ENCODE measurements at places on chromosomes 13 and 19.

DNA sequence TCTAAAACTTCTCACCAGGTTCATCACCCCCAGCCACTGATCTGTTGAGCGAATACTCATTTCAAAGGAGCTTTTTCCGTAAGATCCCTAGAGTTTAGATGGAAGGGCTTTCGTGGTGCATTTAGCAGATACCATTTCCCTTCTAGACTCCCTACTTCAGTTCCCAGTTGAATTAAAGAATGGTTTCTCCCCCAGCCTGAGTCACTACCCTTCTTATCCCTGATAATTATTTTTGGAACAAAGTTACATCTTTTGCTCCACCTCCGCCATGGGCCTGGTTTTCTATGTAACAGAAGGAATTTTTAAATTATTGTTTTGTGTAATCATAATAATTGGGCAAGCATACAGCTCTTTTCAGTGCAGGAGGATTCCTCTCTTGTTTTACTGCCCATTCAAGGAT is 22.0 kb downstream of the USPL1 start:
- no peaks in the 10 kb centered on the region for H3K4me1 ChIP-seq
- no peak overlapping the region for H3K4me3 ChIP-seq
- no peak overlapping the region for H3K27ac ChIP-seq
- no peaks in the 10 kb centered on the region for H3K36me3 ChIP-seq

GRCh38 chr13:74871369-74872070 is 610.4 kb downstream of the TBC1D4 start:
- no peak overlapping the region for H3K4me3 ChIP-seq
- H3K36me3 ChIP-seq: no peaks in the 10 kb centered on the region
- no peaks in the 10 kb centered on the region for H3K4me1 ChIP-seq
- DNase-seq: peak; percentile 12

GRCh38 chr19:3243819-3244700 is 19.6 kb downstream of the CELF5 start:
- no peak overlapping the region for H3K27ac ChIP-seq
- DNase-seq: peak; percentile 78
- H3K27me3 ChIP-seq: no peaks in the 10 kb centered on the region

GRCh38 chr13:51845574-51846318 is 769 bp upstream of the TMEM272 start:
- H3K27ac ChIP-seq: peak overlapping the region; percentile 4
- H3K36me3 ChIP-seq: no peaks in the 10 kb centered on the region
- no peak overlapping the region for H3K4me3 ChIP-seq
- H3K4me1 ChIP-seq: peaks cover 10% of the 10 kb centered on the region
- H3K27me3 ChIP-seq: no peaks in the 10 kb centered on the region
- DNase-seq: no peak

DNA sequence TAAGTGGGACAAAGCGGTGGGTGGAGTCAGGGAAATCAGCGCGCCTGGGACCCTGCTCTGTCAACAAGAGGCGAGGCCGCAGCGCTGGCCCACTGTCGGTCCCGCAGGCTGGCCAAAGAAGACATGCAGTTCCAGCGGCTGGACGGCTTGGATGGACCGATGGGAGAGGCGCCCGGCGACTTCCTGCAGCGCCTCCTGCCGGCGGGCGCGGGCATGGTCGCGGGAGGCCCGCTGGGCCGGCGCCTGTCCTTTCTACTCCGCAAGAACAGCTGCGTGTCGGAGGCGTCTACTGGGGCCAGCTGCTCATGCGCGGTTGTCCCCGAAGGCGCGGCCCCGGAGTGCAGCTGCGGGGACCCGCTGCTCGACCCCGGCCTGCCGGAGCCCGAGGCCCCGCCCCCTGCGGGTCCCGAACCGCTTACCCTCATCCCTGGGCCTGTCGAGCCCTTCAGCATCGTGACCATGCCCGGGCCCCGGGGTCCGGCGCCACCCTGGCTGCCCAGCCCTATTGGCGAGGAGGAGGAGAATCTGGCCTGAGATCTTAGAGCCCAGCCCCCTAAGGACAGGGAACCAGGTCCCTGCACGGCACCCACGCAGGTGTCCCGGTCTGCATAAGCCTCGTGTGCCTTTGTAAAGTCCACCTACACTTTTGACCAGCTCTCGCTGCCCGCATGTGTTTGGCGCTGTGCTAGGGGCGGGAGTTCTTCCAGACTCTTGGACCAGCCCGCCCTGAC is 6.1 kb downstream of the BEST2 start:
- H3K4me1 ChIP-seq: peaks cover 6% of the 10 kb centered on the region
- no peaks in the 10 kb centered on the region for H3K36me3 ChIP-seq
- peak overlapping the region; percentile 12 for H3K27ac ChIP-seq

DNA sequence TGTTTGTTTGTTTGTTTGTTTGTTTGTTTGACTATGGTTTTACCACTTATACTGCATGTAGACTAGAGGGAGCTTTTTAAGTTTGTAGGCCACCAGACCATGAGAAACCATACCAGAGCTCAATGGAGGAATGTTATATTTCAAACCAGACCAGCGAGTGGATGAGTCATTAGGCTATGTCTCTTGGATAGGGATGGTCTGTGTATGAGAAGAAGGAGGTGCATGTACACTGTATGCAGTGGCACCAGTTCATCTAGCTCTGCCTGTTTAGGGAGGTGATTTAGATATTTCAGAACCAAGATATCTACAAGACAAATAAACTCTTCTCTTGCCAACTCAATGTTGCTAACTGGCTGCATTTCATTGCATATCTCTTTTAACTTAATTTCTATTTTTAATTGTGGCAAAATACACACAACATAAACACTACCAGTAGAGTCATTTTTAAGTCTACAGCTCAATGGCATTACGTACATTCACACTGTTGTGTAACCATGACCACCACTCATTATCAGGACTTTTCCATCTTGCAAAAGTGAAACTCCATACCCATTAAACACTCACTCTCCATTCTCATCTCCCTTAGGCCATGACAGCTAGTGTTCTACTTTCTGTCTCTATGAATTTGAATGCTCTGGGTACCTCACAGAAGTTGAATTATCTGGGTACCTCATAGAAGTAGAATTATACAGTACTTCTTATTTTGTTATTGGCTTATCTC is 29.2 kb downstream of the SYDE1 start:
- peak; percentile 45 for DNase-seq
- H3K27me3 ChIP-seq: no peaks in the 10 kb centered on the region
- no peaks in the 10 kb centered on the region for H3K36me3 ChIP-seq
- H3K27ac ChIP-seq: peak overlapping the region; percentile 45
- no peaks in the 10 kb centered on the region for H3K4me1 ChIP-seq

DNA sequence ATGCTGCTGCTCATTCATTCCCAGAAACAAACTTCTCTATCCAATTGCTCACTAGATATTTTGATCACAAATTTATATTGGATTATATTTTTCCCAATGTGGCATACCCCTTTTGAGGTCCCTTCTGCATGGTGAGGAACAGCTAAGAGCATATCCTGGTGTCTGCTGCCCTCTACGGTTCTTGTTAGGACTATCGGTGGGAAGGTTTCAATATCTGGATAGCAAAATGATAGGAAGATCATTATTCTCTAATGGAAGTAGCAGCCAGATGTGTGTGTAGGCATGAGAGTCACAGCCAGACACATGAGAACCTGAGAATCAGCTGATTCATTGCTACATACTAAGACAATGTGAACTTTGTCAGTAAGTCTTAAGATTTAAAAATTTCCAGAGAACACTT is 1422.4 kb upstream of the MIR17HG start:
- H3K36me3 ChIP-seq: no peaks in the 10 kb centered on the region
- no peak overlapping the region for H3K27ac ChIP-seq
- H3K4me1 ChIP-seq: no peaks in the 10 kb centered on the region
- no peaks in the 10 kb centered on the region for H3K27me3 ChIP-seq
- DNase-seq: peak; percentile 31

- H3K27me3 ChIP-seq: no peaks in the 10 kb centered on the region
- no peak overlapping the region for H3K4me3 ChIP-seq
- DNase-seq: no peak
- H3K4me1 ChIP-seq: peaks cover 10% of the 10 kb centered on the region
These were observed 32.5 kb downstream of the CCDC70 start for GRCh38 chr13:51894239-51894638.

- peaks cover under 1% of the 10 kb centered on the region for H3K4me1 ChIP-seq
- DNase-seq: no peak
- no peak overlapping the region for H3K27ac ChIP-seq
- H3K4me3 ChIP-seq: no peak overlapping the region
These were observed 5.6 kb upstream of the SMAD9 start for GRCh38 chr13:36925603-36926002.

DNA sequence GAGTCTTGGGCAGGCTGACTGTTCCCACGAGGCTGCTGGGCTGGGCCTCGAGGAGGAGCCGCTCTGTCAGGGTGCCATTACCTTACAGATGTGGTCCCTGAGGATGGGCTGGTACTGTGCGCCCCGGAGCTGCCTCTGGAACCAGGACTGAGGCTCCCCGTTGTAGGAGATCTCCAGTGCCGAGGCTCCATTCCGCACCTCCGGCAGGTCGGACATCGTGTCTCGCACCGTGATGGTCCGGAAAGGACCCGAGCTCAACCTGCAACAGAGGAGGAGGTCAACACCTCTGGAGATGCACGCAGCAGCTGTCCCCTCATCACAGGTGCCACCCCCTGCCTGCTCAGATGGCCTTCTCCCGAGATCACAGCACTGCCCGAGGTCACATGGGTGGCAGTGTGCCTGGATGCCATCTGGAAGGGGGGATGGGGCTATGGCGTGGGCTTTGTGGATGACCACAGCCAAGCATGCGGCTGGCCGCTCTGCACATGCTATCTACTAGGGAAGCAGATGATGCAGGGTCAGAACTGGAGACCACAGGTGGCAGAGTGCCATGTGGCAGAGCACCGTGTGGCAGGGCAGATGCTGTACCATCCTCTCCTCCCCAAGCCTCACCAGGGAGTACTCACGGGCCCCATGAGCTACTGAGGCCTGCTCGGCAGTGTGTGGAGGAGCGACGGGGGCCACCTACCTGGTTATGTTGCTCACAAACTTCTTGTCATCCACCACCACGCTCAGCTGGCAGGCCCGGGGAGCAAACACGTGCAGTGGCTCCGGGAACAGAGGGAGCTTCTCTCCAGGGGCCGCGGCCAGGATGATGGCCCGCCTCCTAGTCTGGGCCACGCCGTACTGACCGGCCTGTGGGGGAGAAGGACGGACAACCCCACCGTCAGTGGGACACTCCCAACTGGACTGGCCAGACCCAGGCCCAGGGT is 18.3 kb upstream of the EIF3G start:
- no peak for DNase-seq
- H3K27me3 ChIP-seq: no peaks in the 10 kb centered on the region
- no peak overlapping the region for H3K27ac ChIP-seq
- no peaks in the 10 kb centered on the region for H3K4me1 ChIP-seq

DNA sequence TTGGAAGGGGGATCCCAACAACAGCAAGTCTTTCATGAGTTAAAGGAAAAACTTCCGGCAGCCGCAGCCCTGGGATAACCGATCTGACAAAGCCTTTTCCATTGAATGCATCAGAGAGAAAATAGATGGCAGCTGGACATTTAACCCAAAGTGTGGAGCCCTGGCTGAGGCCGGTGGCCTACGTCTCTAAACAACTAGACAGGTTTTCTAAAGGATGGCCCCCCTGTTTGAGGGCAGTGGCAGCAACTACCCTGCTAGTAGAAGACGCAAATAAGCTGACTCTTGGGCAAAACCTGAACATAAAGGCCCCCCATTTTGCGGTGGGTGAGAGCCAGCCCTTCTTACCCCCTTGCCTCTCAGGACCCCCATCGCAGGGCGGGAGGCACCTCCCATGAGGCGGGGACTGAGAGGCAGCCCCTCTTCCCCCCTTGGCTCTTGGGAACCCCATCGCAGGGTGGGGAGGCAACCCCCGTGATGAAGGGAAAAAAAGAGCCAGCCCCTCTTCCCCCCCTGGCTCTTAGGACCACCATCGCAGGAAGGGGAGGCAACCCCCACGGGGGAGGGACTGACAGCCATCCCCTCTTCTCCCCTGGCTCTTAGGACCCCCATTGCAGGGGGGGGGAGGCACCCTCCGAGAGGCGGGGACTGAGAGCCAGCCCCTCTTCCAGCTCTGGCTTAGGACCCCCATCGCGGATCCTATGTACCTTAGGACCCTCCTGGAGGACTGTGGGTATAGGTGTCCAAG is 2422.9 kb upstream of the PCDH20 start:
- no peaks in the 10 kb centered on the region for H3K4me1 ChIP-seq
- no peak for DNase-seq
- H3K27ac ChIP-seq: no peak overlapping the region

DNA sequence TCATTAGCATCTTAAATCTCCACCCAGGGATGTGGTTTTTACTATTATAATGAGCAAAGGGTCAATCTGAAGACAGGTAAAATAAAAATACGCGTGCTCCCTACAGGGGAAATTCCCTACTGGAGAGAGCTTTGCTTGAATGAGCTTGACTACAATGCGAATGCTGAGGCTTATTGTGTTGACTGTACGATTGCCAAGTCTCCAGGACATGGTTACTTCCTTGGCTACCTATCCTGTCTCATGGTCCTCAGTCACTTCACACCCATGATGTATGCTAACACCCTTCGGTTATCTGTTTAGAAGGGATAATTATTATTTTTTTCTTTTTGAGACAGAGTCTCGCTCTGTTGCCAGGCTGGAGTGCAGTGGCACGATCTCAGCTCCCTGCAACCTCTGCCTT is 61.7 kb downstream of the ZNF627 start:
- DNase-seq: no peak
- H3K27me3 ChIP-seq: no peaks in the 10 kb centered on the region
- no peaks in the 10 kb centered on the region for H3K36me3 ChIP-seq

- peaks cover 76% of the 10 kb centered on the region for H3K27me3 ChIP-seq
- no peaks in the 10 kb centered on the region for H3K36me3 ChIP-seq
- peak overlapping the region; percentile 58 for H3K4me3 ChIP-seq
- peak overlapping the region; percentile 98 for H3K27ac ChIP-seq
- no peak for DNase-seq
These were observed 3.8 kb downstream of the CDX2 start for GRCh38 chr13:27965343-27965739.

DNA sequence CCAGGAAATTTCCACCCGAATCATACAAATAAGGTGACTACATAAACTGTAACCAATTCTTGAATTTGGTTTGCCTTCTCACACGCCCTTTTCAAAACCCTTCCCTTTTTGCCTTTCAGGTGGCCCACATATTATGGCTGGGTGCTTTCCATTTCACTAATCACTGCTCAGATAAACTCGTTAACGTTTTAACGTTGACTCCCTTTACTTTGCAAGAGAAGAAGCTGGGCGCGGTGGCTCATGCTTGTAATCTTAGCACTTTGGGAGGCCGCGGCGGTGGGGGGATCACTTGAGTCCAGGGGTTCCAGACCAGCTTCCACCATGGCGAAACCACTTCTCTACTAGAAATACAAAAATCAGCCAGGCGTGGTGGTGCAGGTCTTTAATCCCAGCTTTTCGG is 19.8 kb upstream of the ZNF91 start:
- H3K4me3 ChIP-seq: peak overlapping the region; percentile 28
- H3K4me1 ChIP-seq: peaks cover 5% of the 10 kb centered on the region
- peak overlapping the region; percentile 24 for H3K27ac ChIP-seq
- H3K27me3 ChIP-seq: no peaks in the 10 kb centered on the region
- DNase-seq: no peak
- H3K36me3 ChIP-seq: no peaks in the 10 kb centered on the region

GRCh38 chr13:44051918-44052675 is 172.4 kb downstream of the LACC1 start:
- peak; percentile 51 for DNase-seq
- H3K27me3 ChIP-seq: no peaks in the 10 kb centered on the region
- peaks cover 25% of the 10 kb centered on the region for H3K4me1 ChIP-seq
- H3K36me3 ChIP-seq: no peaks in the 10 kb centered on the region
- H3K4me3 ChIP-seq: no peak overlapping the region

All from hepatocyte (in vitro differentiated cells).